T-helper 2 cell treated with Interferon-gamma antibody and Interleukin-4, amounts not matched to agents 5 μg/mL and 100 μg/mL, for 36 hours (primary cell): ENCODE measurements at places on chromosomes 11 and 22.

DNA sequence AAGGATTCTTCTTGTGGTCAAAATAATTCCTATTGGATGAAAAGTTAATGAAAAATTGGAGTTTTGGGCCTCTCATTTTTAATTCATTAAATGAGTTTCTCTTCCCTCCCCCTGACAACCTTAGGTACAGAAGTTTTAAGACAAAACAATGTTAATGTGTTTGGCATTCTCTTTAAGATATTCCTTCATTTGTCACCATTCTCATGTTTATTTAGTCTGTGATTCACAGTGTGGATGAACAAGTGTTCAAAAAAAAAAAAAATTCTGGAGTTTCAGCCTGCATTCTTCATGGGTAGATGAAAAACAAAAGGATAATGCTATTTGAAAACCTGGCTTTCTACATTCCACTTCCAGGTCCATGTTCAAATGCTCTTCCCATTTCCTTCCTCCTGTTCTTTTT, 172.6 kb upstream of the LUZP2 start:
- DNase-seq: no peak

DNA sequence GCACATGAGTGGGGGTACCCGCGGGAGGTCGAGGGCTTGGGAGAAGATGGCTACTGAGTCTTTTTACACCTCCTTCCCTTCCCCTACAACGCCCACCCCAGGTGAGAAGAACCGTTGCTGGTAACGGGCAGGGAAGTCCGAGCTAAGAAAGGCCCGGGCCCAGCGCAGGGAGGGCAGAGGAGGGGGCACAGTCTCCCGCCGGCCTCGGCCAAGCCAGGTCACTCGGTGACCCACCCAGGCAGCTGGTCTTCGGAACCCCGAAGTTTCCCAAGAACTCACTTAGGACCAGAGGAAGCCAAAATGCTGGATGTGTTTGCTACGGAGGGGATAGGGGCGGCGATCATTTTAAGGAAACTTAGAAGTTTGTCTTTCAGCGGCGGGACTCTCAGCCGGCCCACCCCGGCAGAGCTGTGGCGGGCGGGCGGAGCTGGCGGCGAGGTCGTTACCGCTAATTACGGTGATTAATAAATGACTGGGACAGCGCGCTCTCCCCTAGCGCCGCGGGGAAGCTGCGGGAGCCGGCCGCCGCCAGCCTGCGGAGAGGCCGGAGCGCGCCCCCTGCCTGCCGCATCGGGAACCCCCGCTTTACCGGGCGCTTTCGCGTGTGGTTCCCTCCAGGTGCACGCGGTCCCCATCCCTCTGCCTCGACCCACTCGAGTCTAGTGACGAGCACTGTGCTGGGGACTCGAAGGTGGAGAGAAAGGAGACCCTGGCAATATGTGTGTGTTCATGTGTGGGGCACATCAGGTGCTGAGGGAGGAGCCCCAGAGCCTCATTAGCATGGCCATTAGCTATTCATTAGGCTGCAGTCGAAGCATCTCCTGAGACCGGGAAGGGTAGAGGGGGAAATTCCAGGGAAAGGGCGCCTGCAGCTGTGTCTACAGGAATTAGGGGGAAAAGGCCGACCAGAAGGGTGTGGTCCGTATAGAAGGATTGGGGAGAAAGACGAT, 945 bp downstream of the ROBO3 start:
- DNase-seq: peak; percentile 44

- no peak for DNase-seq
Measured at GRCh38 chr22:48749555-48750227, 1078.0 kb downstream of the BRD1 start.

DNA sequence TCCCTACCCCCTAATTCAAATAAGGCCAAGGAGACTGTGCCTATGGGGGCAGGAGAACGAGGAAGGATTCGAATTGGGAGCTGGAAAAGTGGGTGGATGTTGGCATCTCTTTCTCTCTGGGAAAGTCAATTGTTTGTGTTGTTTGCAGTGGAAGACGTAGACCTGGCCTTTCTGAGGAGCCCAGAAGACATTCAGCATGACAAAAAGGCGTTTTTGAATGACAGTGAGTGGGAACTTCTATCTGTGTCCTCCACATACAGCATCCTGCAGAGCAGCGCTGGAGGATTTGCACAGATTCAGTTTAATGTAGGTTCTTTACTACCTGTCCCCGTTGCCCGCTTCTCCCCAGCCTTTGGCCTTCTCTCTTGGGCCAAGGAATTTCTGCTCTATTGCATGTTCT, 28.2 kb downstream of the HTR3B start:
- DNase-seq: no peak

GRCh38 chr11:122690384-122690783, 34.9 kb downstream of the UBASH3B start:
- DNase-seq: no peak

DNA sequence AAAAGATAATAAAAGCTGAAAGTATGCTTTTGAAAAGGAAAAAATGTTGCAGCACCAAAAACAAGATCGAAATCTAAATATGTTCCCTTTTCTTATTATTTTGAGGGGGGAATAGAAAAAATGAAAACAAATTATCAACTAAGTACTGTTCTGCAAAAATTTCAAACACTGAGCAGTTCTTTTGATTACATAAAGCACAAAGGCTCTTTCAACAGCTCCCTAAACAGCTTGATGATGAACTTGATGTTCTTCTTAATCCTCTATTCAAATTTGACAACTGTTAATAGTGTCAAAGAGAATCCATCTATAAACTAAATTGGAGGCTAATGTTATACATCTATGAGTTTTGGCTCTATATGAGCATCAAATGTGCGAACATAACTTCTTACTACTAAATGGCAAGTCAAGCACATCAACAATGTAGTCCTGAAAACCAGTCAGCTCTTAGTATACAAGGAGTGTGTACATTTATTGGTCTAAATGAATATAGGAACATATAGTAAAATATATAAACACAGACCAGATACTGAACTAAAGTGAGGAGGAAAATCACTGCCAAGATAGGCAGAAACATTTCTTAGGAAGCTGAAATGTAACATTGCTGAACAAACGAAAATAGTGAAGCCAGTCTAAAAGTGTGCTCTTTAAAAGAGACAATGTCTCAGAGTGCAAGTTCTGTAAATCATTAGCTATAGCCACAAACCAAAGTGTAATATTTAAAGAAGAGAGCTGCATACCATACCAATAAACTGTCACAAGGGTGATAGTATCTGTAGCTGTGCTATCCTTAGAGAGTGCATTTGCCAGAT, 94.3 kb downstream of the SOX6 start:
- no peak for DNase-seq

DNA sequence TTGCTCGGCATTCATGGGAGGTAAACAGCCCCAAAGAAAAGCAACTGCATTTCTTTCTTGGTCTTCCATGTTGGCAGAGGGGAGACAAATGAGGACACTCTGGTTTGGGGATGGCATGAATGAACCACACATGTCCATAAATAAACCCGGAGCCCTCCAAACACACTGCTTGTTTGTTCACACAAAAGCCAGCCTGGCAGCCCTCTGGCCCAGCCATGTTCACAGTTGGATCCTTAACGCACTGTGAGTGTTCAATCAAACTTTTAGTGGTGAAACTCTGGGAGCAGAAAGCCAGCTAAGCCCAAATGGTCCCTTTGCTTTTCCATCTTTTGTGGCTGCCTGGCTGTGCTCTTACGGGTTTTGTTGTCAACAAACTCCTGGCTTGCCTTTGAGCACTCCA, 336.8 kb downstream of the CADM1 start:
- no peak for DNase-seq

GRCh38 chr11:33633251-33634003, 67.2 kb downstream of the C11orf91 start:
- DNase-seq: no peak

DNA sequence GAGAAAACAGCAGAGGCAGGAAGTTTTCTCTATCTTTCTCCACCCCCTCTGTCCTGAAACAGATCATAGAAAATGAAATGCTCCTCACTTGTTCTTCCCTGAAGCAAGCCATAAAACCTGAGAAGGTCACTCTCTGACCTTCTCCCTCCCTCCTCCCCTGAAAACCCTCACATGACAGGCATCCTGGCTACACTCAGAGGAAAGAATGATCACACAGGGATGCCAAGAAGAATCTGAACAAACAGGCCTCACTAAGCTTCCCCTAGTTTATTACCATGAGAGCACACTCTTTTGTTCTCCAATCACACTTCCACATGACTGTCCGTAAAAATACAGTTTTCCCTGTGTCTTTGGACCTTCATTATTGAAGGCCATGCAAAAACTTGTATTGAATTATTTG, 300.1 kb downstream of the BUD13 start:
- no peak for DNase-seq

DNA sequence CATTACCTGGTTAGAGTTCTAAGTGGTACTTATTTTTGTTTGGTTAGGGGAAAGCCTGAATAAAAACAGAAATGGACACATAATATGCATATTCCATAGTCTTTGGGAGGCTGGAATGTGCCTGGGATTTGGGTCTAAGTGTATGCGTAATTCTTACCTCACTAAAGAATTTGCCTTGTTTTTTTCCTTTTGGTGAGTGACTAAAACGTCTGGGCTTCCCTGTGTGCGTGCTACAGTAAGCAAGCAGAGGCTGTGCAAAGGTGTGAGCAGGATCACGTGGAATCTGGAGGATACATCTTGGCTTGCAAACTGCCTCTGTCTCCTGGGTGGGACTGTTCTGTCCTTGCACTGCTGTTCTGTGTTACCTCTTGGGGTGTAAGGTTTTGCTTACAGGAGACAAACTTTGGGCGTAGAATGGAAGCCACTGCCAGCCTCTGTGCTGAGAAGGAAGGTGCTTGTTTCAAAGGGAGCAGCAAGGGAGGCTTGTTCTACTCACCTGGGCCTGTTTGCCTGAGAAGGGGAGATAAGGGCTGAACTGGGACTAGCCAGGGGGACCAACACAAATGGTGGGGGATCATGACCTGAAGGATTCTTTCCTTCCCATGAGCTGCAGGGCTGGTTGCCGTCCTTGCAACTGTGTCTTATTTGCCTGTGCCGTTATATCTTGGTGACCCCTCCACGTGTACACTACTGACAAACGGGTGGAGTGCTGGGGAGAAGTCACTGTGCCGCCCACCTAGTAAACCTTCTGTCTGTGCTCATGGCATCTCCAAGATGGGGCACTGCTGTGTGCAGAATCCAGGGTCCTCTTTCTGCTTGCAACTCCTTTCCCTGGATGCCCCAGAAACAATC, 4.5 kb downstream of the NEAT1 start:
- DNase-seq: no peak

- DNase-seq: no peak
Measured at GRCh38 chr22:28874811-28875320, 8.5 kb upstream of the ZNRF3 start.

DNA sequence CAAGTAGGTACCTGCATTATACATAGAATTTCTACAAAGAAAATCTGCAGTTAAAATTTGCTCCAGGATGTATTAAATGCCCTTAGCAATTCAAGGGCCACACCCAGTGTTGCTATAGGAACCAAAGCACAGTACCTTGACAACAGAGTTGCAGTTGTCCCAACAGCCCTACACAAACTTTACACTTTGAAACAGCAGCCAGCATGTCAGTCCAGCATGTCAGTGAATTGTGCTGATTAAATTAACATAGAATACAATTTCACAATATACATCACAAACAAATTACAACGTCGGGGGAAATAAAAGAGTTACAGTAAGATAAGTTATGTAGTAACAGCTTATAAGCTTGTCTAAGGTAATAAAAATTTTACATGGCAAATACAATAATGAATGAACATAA, 389.2 kb downstream of the SOX6 start:
- no peak for DNase-seq

DNA sequence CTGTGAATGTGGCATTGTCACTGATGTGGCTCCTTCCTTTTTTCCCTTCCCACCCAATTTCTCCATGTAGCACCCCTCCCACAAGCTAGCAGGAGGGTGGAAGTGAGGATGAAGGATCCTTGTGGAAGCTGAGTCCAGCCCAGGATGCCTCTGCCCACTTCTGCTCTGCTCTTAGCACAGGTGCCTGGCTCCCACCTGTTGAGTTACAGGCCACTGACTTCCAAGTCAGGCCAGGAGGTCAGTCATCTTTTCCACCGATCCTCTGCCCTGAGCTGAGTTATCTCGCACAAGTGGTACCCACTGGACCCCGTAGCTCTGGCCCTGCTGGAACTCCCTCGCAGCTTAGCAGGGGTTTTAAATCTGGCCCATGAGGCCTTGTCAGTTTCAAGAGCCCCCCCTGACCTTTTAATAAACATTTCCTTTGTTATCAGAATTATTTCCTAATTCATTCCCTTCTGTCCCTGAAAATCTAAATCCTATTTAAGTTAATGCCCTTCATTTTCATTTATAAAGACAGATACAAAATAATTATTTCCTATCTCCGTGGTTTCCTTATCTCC, 125.3 kb upstream of the CADM1 start:
- no peak for DNase-seq

- DNase-seq: no peak
Measured at GRCh38 chr11:131993246-131993645, 622.8 kb downstream of the NTM start.

- no peak for DNase-seq
Measured at GRCh38 chr11:59197991-59198390, 14.7 kb downstream of the MPEG1 start.

- DNase-seq: no peak
Measured at GRCh38 chr11:2791139-2791520, 91.3 kb upstream of the KCNQ1OT1 start.

DNA sequence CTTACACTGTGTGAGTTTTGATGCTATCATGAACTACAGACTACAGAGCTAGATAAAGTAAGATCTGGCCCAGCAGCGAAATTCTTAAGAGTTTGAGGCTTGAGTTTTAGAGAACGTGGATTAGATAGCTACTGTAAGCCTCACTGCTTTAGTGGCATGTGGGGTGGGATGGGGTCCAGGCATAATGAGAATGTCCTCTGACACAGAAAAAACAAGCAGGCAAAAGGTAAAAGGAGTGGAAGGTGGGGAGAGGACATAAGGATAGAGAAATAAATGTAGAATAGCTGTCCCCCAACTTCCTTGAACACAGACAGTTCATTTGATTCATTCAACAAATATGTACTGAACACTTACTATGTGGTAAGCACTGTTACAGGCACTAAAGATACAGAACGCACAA, 324.5 kb upstream of the PITPNB start:
- DNase-seq: no peak

GRCh38 chr11:95512177-95512576, 277.4 kb downstream of the FAM76B start:
- DNase-seq: no peak

GRCh38 chr11:95796501-95796900, 6.2 kb downstream of the CEP57 start:
- DNase-seq: no peak

DNA sequence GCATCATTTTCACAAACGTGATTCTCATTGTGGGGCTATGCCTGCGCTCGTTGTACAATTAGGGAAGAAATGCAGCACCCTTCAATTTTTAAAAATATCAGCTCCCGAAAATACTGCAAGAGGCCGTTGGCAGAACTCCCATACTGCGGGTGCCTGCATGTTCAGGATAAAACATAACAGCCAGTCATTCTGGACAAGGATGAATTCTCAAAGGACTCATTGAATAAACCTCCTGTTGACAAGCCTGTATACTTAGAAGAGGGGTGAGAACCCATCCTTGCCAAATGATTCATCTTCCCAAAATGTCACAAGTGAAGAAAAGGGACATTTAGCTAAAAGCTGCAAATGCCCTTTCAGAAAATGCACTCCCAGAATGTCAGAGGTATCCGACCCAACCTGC, 141.9 kb downstream of the CSNK2A3 start:
- no peak for DNase-seq

- no peak for DNase-seq
Measured at GRCh38 chr11:76701294-76702040, 30.9 kb upstream of the LRRC32 start.

- no peak for DNase-seq
Measured at GRCh38 chr22:27473533-27473932, 328.0 kb downstream of the MN1 start.

- DNase-seq: no peak
Measured at GRCh38 chr22:48522271-48522670, 1305.4 kb downstream of the BRD1 start.

GRCh38 chr11:26761361-26761809, 39.5 kb upstream of the SLC5A12 start:
- no peak for DNase-seq
